CD4-positive, alpha-beta T cell treated with Interleukin-12 subunit alpha and Interleukin-12 subunit beta, for 1 hour (primary cell): ENCODE measurements at places on chromosomes 5 and 9.

DNA sequence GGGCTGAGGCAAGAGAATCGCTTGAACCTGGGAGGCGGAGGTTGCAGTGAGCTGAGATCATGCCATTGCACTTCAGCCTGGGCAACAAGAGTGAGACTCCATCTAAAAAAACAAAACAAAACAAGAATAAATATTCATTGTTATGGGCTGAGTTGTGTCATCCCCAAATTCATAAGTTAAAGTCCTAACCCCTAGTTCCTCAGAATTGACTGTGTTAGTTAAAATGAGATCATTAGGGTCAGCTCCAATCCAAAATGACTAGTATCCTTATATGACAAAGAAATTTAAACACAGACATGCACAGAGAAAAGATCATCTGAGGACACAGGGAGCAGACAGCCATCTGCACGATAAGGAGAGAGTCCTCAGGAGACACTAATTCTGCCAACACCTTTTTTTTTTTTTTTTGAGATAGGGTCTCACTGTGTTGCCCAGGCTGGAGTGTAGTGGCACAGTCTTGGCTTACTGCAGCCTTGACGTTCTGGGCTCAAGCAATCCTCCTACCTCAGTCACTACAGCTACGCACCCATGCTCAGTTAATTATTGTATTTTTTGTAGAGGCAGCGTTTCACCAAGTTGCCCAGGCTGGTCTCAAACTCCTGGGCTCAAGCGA, 32.1 kb upstream of the GCNT1 start:
- no peak for DNase-seq

DNA sequence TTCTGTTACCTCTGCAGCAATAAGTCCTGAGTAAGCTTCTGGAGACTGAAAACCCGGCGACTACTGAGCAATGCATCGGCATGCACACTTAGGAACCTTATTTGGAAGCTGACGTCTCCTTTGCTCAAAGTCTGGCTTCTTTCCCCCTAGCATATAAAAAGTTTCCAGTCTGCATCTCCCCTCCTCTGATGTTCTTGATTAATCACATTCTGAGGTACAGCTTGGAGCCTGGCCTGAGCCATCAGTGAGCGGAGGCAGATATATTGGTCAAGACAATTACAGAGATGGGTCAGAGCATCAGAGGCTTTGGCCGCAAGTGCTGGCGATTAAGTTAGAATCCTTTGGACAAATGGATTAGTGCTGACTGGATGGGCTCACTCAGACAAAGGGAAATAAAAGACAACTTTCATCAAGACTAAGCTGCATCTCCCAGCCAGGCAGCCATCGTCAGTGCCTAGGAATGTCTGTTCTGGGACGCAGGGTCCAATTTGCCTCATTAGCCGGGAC, 140.7 kb downstream of the MTX3 start:
- no peak for DNase-seq

DNA sequence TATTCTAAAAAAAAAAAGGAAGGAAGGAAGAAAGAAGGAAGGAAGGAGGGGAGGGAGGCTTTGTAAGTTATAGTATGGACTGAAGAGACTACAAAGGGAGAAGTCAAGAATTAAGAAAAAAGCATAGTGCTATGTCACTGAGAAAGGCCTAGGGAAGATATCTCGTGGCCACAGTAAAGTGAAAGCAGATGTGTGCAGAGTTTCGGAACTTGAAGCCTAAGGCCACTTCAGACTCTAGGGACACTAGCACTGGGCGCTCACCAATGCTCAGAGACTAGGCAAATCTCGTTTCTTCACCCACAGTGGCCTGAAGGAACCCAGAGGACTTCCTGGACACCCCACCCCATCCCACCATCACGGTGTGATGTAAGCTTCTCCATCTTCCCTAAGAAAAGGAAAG, 181.4 kb upstream of the TRPM3 start:
- DNase-seq = no peak

DNA sequence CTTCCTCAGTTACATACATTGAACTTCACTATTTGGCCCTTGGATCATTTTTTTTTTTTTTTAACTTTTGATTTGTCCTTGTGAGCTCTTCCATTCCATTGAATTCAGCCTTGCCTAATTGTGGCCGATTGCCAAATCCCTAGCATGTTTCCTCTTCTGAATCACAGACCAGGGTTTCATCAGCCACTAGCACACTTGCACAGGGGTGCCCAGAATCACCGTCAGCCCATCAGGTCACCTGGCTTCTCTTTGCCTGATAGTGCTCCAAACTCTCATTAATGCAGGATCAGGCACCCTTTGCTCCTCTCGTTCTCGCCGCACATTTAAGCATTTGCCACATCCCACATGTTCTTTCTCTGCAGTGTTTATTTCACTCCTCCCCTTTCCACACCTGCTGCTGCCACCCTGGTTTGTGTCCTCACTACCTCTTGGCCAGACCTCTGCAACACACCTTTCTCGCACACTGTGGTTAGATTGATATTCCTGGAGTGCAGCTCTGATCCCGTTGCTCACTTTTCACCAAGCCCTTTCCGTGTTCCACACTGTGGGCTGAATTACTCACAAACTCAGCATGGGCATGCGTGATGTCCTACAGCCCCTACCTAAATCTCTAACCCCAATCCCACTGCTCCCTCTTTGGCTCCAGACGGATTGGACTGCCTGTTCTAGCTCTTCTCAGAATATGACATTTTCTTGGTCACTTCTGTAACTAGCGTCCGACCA, 9.8 kb downstream of the PIK3R1 start:
- no peak for DNase-seq

DNA sequence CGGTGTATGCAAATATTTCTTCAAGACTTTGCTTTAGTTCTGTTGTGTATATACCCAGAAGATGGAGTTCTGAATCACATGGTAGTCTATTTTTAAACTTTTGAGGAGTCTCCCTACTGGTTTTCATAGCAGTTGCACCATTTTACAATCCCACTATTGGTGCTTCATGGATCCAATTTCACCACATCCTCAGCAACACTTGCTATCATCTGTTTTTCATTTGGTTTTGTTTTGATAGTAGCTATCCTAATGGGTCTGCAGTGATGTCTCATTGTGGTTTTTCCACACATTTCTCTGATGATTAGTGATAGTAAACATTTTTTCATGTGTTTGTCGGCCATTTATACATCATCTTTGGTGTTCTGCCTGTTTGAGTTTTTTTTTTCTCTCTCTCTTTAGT, 1339.3 kb downstream of the EFNA5 start:
- no peak for DNase-seq

DNA sequence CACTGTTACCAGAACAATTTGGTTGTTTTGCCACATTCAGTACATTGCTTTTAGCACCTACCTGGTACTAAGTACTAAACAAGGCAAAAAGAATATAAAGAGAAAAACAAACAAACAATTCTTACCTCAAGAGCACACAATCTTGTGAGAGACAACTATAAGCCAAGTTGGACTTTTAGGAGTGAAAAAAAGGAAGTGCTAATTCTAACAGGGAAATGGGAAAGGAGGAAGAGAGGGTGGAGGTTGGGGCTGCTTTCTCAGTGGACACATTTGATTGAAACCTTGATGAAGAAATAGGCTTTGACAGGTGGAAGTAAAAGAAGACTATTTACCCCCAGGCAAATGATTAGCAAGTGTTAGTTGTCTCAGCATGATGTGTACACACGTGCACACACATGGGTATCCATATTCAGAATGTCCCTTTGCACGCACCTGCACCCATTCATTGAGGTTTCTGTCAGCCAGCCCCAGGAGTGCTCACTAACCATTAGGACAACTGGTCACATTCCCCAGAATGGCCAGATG, 302.6 kb downstream of the ACTL7B start:
- DNase-seq = no peak

GRCh38 chr5:147674411-147674810, 108.1 kb downstream of the JAKMIP2 start:
- no peak for DNase-seq

- no peak for DNase-seq
These were observed 641.3 kb upstream of the KLF4 start for GRCh38 chr9:108130905-108131304.

DNA sequence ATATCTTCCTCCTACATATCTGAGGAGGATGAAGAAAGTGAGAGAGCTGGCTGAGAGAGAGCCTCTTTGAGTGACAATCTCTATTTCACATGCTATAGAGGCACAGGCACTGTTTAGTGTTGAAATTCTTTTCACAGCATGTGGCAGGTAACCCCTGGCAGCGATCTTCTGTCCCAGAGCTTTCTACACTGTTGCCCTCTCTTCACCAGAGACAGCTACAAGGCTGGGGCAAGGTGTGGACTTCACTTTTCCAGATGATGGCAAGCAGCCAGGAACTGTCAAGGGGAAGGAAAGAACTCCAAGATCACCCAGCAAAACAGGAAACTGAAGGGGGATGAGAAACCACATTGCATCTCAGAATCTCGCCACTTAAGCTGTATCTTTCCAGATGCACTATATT, 205.2 kb downstream of the CAAP1 start:
- DNase-seq = no peak

GRCh38 chr9:133679056-133679455, 42.9 kb downstream of the DBH start:
- DNase-seq = no peak

GRCh38 chr9:94787266-94787665, 60.8 kb downstream of the AOPEP start:
- no peak for DNase-seq

GRCh38 chr9:138105561-138106505, 228.3 kb downstream of the CACNA1B start:
- DNase-seq = no peak

- no peak for DNase-seq
These were observed 110.1 kb downstream of the ERCC6L2 start for GRCh38 chr9:95985440-95986055.

DNA sequence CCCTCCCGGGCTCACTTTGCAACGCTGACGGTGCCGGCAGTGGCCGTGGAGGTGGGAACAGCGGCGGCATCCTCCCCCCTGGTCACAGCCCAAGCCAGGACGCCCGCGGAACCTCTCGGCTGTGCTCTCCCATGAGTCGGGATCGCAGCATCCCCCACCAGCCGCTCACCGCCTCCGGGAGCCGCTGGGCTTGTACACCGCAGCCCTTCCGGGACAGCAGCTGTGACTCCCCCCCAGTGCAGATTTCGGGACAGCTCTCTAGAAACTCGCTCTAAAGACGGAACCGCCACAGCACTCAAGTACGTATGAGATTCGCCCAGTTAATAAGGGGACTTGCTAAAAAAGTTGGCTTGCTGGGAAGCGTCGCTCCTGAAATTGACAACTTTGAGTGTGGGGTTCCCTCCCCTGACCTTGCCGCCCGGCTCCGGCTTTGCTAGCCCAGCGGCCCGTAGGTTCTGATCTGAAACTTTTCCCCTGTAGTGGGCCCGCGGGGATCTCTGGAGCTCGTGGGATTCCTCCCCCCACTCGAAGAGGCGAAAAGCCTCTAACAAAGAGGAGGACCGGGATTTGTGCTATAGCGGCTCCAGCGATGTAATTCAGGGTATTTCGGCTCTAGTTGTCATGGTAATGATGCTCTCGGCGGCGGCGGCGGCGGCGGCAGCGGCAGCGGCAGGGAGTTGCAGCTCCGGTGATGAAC, 572 bp downstream of the NR4A3 start:
- peak; percentile 66 for DNase-seq

DNA sequence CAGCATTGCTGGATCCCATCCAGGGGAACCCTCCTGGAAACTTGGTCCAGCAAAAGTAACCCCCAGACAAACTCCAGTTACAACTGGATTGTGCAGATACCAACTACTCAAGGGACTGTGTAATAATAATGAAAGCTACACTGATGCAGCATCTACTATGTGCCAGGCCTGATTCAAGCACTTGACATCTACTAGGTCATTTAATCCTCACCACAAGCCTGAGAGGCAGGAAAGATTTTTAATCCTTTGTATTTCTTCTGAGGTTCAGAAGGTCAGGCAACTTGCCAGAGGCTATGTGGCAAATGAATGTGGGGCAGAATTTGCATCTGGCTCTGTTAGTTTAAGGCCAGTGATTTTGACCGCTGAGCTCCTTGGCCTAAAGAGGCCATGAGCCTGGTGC, 29.5 kb upstream of the FOXI1 start:
- no peak for DNase-seq

DNA sequence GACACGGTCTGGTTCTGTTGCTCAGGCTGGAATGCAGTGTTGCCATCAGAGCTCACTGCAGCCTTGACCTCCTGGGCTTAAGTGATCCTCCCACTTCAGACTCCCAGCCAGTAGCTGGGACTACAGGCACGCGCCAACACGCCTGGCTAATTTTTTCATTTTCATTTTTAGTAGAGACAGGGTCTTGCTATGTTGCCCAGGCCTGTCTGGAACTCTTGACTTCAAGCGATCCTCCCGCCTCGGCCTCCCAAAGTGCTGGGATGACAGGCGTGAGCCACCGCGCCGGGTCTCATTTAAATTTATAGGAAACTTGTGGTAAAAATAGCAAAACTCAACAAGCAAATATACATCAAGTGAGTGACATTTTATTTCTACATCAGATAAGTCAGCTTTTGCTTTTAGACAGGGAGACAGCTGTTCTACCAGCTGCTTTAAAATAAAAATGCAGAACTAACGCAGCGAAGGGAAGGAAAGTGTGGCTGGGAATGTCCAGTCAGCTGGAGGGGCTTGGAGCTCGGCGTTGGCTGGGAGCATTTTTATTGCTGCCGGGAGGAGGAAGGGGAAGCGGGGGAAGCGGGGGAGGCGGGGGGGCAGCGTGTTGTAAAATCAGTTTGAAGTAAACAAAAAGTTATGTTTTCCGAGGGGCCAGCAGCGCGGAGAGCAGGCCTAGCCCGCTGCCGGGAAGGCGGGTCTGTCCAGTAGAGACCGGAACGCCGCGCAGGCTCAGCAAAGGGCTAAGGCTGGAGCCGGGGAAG, 707 bp upstream of the ZFYVE16 start:
- peak; percentile 9 for DNase-seq

- DNase-seq = no peak
These were observed 30.9 kb downstream of the S1PR3 start for GRCh38 chr9:89022001-89022759.

DNA sequence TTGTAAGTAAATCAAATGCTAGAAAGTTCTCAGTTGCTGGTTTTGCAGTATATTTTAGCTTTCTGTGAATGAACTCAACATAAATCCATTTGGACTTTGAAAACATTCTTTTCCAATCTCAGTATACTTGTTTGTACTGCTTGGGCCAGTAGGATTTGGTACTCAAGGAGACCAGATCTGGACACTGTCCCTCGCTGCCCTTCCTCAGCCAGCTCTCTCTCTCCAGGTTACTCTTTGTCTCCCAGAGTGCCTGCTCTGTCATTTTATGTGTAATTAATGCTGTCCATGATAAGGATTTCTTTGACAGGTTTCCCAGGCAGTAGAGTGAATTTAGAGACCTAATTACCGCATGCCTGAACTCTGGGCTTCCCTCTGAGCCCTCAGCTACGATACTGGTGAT, 344.6 kb upstream of the SGCD start:
- DNase-seq = no peak

- DNase-seq = no peak
These were observed 480.2 kb downstream of the RASEF start for GRCh38 chr9:82582693-82583092.
